ENCODE measurements at places on chromosomes 2 and 18.
A peak's percentile ranks its signal among the peaks of the same experiment; 100 is the strongest.

DNA sequence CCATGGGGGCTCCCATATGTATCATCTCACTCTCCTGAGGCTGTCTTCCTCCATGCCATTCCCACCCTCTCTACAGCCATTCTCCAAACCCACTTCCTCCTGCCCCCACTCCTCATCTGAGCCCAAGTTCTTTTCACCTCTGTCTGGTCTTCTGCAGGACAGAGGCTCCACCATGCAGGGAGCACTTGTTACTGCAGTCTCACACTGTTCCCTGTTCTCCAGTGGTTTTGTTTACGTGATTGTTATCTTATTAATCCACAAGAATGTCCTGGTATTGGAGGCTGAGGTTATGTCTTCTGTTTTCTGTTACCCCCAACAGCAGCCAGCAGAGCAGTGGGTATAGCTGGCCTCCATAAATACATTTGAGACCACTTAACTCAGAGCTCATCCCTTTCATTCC lies 51.4 kb downstream of the PAX8 start:
- no peak for DNase-seq

GRCh38 chr18:49044898-49045297 lies 94.1 kb upstream of the SMAD7 start:
- DNase-seq: no peak

- no peak for DNase-seq
Observed at GRCh38 chr18:4232656-4233055, 222.5 kb downstream of the DLGAP1 start.

DNA sequence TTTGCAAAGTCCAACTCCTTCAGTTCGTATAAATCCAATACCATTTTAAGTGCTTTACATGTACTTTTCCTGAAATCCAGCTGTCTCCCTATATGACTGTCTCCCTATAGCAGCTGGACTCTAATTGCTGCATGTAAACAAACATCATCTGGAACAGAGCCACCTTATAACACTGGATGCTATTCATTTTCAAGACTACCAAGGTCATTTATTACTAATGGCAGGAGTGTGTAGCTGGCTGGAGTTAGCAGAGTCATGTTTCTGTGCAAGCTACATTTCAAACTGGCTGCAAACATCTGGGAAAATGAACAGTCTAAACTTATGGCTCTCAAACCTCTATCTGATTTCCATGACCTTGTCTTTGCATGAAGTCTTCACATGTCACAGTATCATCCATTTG lies 575.2 kb downstream of the PIK3C3 start:
- DNase-seq: no peak

DNA sequence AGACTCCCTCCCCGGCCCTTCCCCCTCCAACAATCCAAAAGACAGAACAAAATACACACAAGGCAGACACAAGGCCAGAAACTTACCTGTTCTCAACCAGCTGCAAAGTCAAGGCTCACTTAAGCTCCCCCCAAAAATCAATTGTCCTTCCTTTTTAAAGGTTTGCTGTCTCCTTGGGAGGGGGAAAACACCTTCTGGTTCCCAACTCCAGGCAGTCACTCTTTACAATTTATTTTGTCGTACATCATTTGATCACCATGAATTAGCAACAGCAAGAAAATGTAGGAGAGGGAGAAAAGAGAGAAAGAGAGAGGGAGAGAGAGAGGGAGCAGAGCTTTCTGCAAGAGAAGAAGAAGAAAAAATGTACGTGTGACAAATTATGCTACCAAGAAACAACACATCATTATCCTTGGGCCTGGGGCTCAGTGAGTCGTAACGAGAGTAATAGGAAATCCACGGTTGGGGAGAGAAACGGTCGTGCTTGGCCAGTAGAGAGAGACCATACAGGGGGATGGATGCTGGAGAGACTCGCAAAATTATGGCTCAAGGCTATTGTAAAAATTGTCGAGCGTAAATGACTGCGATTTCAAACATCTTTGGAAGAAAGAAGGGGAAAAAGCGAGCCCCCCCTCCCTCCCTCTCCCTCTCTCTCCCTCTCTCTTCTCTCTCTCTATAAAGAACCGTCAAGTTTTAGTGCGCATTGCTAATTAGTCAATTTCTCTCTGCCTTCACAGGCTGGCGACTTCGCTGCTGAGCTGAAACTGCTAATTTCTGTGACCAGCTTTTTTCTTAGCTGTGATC lies at the start of gene KLHL14:
Gene KLHL14, minus strand, starts transcription at position 443 of the 801 bp plus-strand sequence. CDS start 2,432 bp downstream, outside the sequence.
- no peak for DNase-seq

GRCh38 chr18:35933982-35934381 lies 38.5 kb upstream of the RMP24 start:
- no peak for DNase-seq

DNA sequence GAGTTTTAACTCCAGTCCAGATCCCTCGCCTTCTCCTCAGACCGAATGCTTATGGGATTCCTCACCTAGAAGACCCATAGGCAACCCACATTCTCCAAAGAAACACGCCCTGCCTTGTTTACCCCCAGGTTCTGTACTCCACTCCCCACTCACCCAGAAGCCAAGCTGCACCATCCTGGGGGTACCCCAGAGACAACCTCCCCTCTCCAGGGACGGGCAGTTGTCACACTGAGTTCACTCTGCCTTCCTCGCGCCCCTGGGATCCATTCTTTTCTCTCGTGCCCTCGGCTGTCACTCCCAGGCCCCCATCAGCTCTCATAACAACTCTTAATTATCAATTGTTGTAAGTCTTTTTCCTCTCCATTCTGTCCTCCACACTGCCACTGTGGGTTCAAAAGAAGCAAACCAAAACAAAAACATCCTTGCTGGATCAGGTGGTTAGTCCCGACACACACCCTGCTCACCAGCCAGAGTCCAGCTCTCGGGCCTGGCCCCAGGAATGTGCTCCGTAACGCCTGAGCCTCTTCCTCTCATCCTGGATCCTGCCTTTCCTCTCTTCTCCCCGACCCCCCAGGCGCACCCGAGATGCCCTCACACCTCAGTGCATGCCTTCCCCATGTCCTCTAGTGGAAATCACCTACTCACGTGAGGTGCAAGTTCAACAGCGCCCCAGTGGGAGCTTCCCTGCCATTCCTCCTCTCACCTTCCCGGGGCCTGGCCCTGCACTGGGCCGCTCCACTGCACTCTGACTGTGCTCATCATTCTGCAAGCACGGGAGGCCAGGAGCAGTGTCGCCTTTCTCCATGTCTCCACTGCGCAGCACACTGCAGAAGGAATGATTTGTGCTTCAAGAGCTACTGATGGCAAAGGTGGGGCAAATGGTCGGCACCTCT lies 20.7 kb downstream of the COX7A2L start:
- DNase-seq: no peak

DNA sequence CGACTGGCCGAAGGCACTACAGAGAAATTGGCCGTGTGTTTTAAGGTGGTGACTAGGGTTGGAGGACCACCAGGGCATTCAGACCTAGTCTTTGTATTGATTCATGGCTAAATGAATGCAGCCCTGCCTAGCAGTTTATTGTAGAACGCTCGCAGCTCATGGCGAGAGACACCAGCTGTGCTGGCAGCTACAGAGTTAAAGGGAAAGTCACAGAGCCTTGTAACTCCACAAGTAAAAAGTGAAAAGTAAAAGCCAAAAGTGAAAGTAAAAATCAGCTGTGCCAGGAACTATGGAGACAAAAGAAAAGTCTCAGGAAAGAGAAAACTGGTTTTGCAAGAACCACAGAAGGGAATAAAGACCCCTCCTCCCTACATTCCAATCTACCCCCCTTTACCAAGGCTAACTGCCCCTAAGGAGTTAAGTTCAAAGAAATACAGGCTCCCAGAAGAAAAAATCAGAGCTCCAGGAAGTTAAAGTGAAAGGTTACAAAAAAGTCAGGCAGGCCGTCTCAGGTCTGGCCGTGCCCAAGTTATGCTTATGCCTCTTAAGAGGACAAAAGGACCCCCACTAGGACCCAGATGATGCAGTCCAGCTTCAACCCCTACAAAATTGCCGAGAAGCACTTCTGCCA lies 46.4 kb upstream of the SELENOI start:
- DNase-seq: peak; percentile 53

DNA sequence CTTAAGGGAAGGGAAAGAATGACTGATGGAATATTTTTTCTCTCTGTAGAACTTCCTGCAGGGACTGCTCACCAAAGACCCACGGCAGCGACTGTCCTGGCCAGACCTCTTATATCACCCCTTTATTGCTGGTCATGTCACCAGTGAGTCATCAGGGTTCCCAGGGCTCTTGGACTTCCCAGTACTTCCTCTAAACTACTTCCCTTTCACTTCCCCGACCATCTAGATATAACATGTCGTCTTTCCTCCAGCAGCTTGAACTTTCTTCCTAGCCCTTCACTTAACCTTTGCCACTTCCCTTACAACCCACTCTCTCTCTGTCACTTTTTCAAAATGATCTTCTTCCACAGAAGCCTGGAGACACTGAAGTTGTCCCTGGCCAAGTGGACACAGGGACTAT lies 7.2 kb downstream of the STK36 start:
- no peak for DNase-seq

DNA sequence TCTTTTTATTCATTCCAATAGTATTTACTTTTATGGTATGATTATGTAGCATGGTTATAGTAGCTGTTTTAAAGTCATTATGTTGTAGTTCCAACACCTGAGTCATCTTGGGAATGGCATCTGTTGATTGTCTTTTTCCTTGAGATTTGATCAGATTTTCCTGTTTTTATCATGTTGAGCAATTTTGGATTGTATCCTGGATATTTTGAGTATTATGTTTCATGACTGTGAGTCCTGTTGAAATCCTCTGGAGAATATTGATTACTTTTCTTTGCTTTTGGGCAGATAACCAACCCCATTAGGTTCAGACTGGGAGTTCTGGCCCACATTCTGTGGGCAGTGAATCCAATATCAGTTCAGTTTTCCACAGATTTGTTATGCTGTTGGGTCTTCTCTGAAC lies 163.2 kb upstream of the SPRED2 start:
- no peak for DNase-seq

- no peak for DNase-seq
Observed at GRCh38 chr2:202261531-202261930, 4.0 kb upstream of the NOP58 start.

GRCh38 chr2:42859791-42860190 lies 67.4 kb upstream of the HAAO start:
- DNase-seq: no peak

DNA sequence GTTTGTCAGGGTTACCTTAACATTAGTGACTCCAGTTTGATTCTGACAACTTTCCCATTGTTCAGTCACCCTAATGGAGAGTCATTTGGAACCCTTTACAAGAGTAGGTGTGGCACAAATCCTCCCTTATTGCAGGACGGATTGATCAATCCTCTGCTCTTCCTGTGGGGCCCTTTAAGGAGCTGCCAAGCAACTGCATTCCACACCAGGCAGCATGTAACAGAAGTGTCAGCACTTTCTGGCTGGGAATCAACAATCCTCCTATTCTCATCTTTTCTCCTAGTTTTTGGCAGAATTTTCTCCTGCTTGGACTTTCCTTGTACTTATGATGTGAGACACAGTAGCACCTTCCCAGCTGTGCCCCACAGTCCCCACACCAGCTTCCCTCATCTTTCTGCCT lies 177.8 kb downstream of the ST6GAL2 start:
- no peak for DNase-seq

GRCh38 chr2:39487398-39488250 lies 50.5 kb upstream of the MAP4K3 start:
- DNase-seq: no peak

DNA sequence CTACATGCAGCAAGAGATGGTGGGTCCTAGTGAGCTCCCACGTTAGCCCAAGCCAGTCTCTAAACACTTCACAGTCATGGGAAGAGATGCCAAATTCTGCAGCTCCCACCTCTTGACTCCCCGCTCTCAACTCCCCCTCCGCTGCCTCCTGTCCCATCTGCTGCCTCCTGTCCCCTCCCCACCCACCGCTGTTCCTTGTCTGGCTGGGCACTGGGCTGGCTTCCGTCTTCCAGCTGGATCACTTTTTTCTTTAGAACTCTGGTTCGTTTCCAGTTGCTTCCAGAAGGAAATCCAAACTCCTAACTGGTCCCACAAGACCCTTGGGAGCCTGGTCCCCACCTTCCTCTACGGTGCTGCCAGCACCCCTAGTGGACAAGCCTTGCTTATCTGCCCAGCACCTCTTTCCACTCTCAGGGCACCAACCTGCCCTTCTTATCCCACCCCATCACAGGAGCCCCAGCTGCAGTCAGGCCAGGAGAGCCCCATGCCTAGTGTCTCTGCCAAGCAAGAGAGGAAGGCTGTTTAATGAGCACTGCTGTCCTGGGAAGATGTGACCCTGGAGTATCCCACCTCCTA lies 12.1 kb upstream of the TWIST2 start:
- DNase-seq: no peak

- DNase-seq: no peak
Observed at GRCh38 chr2:170139276-170139967, 38.5 kb upstream of the MYO3B start.

DNA sequence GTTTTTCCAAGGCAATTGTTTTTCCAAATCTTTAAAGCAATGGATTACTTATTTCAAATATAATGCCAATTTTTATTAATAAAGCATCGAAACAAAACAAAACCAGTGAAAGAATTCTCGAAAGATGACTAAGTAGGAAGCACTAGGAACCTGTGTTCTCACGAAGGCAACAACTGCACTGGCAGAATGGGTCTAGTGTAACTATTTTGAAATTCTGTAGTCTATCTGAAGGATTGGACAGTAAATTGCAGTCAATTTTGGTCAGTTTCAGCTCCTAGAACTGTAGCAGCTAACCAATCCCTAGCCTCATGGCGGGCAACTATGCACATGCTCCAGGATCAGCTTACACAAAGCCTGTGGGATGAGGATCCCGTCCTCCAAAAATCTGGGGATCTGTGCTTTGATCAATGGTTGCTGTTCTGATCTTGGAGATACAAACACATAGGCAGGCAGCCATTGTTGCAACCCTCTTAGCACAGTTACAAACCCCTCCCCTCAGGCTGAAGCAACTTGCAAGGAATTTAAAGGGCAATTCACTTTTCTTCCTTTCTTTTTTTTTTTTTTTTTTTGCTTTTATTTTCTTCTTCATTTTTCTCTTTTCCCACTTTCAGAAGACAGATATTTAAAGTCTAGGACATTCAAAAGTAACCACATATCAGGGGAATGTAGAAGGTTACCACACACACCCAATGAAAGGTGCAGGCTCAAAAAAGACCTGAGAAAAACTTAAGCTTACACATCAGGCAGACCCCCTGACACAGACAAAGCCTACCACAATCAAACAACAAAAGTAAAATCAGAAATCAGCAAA lies 147.6 kb downstream of the THADA start:
- no peak for DNase-seq

DNA sequence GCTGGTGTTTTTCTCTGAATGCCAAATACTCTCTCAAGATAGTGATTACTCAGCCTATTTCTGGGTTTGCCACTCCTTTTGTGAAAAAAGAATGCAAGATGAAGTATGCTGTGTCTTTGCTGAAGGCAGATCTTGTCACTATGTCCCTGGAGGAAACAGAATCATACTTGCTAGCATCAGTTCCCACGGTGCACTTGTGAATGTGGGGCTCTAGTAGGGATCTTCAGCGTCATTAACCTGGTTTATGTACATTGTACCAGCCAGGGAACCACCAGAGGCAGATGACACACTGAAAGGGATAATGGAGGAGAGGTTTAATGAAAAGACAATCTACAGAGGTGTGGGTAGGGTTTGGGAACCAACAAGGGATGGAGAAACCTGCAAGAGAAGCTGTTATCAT lies 131.0 kb upstream of the CXCR4 start:
- DNase-seq: no peak

- DNase-seq: no peak
Observed at GRCh38 chr2:121297217-121297830, 12.3 kb upstream of the TFCP2L1 start.
